ENCODE measurements at places on chromosomes 7 and 10.

DNA sequence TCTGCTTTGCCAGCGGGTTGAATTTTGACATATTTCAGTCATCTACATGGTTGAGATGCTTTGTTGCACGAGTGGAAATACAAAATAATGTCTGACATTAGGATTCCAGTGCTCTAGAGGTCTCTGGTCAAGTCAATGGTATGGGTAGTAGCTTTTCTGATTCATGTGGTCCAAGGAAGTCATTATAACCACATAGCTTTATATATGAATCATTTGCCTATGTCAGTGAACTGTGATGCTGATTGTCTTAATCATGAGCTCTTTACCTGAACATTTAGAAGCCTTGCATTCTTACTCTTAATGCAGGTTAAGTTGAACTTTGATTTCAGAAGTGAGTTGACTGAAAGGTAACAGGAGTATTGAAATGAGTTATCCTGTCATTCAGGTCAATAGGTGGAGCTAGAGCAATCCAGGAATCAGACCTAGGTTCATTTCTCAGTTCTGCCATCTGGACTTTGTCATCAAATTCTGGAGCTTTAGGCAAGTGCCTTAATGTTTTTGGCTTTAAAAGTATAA is 3.3 kb downstream of the MAPK8 start:
- no peak for DNase-seq

DNA sequence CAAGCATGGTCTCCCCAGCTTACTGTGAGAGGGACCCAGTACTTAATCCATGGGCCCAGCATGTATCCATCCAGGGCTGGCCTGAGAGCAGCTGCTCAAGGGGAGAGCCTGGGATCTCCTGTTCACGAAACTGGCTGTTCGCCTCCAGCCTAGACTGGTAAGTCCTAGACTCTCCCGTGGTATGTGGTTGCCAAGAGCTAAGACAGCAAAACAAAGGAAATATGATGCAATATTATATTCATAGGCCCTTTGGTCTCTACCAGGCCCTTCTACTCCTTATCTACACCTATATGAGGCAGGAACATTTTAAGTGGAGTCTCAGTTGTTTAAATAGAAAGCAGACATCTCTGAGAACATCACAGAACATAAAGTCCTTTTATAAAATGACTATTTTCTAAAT is 28.9 kb upstream of the STK17A start:
- DNase-seq = no peak

- DNase-seq = no peak
These were observed 289.5 kb upstream of the AOAH start for GRCh38 chr7:37013771-37014170.

DNA sequence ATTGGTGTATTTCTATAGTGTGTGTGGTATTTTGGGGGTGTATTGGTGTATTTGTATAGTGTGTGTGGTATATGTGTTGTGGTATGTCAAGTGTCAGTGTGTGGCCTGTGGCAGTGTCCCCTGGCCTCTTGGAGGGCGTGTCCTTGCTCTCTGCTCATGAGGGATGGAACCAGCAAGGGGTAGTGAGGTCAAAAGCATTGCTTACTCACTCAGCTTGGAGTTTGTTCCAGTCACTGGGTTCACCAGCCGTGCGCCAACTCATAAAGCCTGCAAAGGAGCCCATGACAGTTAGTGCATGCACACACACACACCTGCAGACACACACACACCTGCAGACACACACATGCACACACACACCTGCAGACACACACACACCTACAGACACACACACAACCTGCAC is 4.3 kb upstream of the TRPV6 start:
- no peak for DNase-seq

- no peak for DNase-seq
These were observed 715.0 kb upstream of the NRP1 start for GRCh38 chr10:34049469-34049868.

- no peak for DNase-seq
These were observed 12.5 kb downstream of the ZNF365 start for GRCh38 chr10:62386356-62387320.

DNA sequence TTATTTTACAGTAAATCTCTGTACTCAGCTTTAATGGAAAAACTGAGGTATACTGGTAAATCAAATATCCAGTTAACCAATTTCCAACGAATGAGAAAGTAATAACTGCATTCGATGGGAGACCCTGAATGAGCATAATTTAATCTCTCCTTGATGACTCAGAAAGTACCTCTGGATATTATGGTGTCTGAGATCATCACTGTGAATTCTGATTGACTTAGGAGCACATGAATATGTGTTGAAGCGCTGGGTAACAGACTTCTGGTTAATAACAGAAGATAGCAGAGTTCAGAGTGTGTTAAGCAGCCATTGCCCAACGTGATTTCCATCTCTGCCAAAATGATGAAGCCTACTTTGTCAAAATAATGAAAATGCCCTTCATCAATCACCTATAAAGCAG is 116.6 kb downstream of the NRP1 start:
- DNase-seq = no peak

- no peak for DNase-seq
These were observed 211.2 kb downstream of the ARL4A start for GRCh38 chr7:12898620-12899019.
